ENCODE measurements at places on chromosomes 1 and 21.
A peak's percentile ranks its signal among the peaks of the same experiment; 100 is the strongest.

DNA sequence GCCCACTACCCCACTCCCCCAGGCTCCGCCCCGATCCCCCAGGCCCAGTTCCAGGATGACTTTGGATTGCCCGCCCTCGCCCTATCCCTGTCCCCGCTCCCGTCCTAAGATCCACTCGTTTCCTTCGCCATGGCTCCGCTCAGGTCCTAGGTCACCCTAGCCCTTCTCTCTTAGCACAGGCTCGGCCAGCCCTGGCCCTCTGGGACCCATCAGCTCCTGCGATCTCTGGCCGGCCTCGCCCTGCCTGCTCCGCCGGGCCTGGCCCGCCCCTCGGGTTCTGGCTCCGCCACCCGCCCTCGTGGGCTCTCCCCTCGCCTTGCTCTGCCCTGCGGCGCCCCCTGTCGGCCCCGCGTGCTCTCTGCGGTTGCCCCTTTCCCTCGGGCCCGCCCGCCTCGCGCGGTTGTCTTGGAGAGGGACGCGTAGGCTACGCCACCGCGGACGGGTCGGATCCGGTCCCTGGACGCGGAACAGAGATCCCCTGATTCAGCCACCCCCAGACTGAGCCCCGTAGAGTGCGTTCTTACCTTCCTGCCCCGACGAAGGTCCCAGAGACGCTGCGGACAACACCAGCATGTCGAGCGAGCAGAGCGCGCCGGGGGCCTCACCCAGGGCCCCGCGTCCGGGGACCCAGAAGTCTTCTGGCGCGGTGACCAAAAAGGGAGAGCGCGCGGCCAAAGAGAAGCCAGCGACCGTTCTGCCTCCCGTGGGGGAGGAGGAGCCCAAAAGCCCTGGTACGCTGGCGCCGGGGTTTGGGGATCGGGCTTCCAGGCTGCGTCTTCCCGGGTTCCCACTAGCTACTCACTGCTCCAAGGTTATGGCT is at the start of gene LRRC71:
LRRC71 (plus strand) TSS at position 400 of the 820 bp plus-strand sequence; CDS start at position 572, 172 bp downstream.
- DNase-seq: peak; percentile 64

- no peak for DNase-seq
Measured at GRCh38 chr21:44295163-44295573, 4.7 kb upstream of the PFKL start.

- no peak for DNase-seq
Measured at GRCh38 chr21:29166323-29166722, 35.9 kb downstream of the MAP3K7CL start.

DNA sequence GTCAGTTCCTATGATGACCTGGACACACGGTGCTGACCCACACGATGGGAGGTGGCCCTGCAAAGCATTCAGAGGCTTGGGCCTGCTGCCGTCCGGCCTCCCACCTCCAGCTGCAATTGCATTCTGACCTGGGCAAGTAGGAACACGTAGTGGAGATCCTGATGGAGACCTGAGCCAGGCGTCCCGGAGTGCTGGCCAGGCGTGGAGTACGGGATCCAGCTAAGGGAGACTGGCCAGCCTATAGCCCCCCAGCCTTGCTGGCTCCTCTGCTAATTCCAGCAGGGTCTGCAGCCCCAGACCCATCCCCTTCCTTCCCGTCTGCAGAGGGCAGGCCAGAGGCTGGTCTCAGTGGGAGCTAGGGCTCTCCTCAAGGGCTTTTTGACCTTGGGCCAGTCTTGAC is 11.2 kb downstream of the CD46 start:
- DNase-seq: no peak

- DNase-seq: no peak
Measured at GRCh38 chr1:31795801-31796621, 19.8 kb downstream of the SPOCD1 start.

GRCh38 chr1:40385437-40386358 is 12.2 kb downstream of the SMAP2 start:
- DNase-seq: no peak

DNA sequence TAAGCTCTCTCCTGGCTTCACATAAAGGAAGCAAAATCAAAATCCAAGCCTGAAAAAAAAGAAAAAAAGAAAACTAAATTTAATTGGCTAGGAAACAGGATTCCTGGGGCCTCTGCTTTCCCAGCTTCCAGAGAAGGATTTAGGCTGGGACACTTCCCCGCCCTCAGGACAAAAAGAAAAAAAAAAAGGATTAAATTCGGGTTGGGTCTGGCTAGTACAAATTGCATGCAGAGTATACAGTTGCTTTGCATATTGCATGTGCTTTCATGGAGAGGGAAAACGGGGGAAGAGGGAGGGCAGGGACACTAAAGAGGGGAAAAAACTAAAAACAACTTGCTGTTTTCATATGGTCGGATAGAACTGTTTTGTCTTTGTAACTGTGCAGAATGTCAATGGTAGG is 42.7 kb downstream of the OLIG1 start:
- no peak for DNase-seq

DNA sequence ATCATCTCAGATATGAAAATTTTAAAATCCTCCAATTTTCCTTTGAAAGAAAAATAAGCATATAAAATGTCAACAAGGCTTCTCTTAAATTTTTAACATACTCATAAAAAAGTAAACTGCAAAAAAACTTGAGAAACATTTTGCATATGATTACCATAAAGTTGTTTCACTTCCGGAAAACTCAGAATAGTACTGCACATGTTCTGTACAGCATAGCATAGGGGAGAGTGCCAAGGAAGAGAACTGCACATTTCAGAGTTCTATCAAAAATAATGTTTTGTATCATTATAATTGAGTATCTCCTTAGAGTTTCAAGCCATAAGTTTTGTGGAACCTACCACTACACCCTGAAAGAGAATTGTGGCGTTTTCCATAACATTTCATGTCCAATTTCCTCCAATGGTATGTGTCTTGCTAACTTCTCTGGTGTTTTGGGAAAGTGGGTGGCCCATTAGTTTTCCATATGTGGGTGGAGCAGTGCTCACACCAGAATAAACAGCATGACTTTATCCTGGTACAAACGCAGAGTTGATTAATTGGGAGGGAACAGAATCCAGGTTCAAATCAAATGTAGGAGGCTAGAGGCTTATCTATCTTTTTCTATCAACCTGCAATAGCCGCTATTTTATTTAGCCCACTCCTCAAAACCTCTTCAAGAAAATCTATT is 430.9 kb downstream of the LMO4 start:
- DNase-seq: no peak

DNA sequence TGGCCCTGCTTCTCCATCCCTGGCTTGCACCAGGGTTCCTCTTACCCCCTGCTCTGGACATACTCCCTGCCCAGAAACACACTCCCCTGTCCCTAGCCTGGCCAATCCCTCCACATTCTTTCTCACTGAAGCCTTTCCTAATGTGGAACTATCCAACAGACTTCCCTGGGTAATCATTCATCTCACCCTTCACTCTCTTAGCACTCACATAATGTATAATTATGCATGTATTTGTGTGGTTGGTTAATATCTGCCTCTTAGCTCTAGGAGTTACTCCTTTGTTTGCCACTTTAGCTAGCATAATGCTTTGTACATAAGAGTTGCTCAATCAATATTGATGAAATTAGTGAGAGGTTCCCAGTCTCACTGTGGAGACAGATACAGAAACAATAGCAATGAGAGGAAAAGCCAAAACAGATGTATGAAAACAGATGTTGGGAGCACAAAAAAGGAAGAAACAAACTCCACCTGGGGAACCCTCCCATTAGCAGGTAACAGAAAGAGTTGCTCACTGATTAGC is 76.9 kb upstream of the WARS2 start:
- DNase-seq: no peak

- no peak for DNase-seq
Measured at GRCh38 chr1:203162403-203162802, 13.2 kb downstream of the MYBPH start.

- DNase-seq: no peak
Measured at GRCh38 chr1:3494321-3495308, 40.1 kb downstream of the ARHGEF16 start.

DNA sequence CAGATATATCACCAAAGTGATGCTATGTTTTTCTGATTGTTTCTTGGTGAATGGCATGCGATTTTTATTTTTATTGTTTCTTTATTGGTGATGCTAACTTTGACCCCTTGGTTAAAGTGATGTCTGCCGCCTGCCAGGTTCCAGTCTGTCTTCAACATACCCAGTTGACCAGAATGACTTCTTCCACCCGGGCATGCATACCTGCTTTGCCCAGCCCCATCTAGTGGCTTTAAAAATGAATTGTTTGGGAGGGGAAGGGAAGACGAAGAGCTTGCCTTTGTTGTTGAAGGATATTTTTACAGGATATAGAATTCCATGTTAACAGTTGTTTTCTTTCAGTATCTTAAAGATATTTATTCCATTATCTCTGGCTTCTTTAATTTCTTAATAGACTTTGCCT is 65.1 kb downstream of the ATG4C start:
- no peak for DNase-seq

- no peak for DNase-seq
Measured at GRCh38 chr21:37528150-37528937, 161.8 kb downstream of the DYRK1A start.

GRCh38 chr1:172184506-172185191 is 235.8 kb upstream of the C1orf105 start:
- no peak for DNase-seq

GRCh38 chr1:15740924-15741850 is 1.1 kb upstream of the TMEM82 start:
- peak; percentile 22 for DNase-seq

- no peak for DNase-seq
Measured at GRCh38 chr1:162297208-162297607, 79.4 kb downstream of the SPATA46 start.

- DNase-seq: no peak
Measured at GRCh38 chr1:17056551-17056950, 2.7 kb upstream of the SDHB start.

- no peak for DNase-seq
Measured at GRCh38 chr21:37064841-37065240, 8.0 kb downstream of the PIGP start.

- no peak for DNase-seq
Measured at GRCh38 chr1:58062635-58063034, 483.9 kb downstream of the OMA1 start.

DNA sequence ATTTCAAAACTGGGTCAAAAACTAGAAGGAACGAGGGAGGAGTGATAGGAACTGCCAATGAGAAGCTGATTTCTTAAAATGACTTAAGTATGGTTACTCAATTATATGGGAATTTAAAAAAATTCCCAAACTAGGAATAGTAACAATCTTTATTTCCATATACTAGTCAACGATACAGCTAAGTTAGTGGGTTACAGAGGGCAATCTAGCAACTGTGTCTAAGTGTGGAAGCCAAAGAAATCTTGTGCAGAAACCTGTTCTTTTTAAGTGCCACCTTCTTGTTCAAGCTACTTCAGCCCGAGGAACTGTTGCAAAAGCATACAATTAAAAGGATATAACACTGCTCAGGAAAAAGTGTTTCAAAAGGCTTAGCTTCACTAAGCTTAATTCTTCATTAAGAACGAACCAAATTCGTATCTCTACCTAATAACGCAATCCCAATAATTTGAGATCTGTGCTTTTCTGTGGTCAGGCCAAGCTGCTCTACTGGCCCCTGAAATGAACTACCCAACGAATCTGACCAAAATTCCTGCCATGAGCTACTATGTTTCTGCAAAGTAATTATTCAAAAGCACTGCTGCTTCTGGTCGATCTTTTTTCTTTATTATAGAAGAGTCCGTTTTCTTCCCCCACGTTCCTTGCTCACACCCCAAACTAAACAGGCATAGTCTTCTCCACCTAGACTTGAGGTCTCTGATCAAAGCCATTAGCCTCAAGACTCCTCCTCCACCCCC is 1.8 kb downstream of the USP24 start:
- no peak for DNase-seq

DNA sequence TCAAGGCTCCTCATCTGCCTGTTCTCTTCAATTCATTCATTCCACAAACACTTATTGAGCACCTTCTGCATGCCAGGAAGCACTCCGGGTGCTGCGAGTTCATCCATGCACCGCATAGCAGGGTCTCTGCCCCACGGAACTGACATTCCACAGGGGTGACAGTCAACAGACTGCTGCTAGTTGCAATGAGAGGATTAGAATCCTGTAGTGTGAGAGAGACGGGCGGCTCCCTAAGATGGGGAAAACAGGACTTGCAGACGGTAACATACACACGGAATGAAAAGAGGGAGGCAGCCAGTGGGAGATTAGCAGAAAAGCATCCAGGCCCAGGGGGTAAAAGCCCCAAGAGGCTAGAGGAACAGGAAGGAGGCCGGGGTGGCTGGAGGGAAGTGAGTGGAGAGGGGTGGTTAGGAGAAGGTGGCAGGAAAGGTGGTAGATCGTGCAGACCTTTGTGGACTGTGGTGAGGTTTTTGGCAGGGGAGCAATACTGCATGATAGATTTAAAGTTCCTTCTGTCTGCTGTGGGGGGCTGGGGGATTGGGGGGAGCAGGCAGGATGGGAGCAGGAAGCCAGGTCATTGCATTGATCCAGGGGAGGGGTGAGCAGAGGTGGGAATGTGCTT is 6.6 kb downstream of the TNFRSF8 start:
- DNase-seq: no peak

- DNase-seq: peak; percentile 78
Measured at GRCh38 chr1:155261852-155262673, at the start of gene SCAMP3. TSS of gene SCAMP3 (minus strand) at chr1:155262360. CDS start at chr1:155262151, 209 bp downstream.

DNA sequence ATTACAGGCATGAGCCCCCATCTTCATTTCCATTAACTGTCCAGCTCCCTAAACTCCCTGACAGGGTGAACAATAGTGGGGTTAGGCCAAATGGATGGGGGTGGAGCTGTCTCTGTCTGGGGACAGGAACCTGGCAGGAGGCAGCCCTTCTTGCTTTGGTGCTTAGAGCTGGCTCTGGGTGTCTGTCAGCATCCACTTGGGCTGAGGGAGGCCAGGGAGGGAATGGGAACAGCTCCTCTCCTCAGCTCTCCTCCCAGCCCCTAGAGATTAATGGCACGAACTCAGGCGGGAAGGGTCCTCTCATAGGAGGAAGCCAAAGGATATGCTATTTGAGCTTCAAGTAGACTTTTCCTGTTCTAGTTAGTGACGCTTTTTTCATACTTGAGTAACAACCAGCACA is 11.1 kb upstream of the ETV3L start:
- no peak for DNase-seq

DNA sequence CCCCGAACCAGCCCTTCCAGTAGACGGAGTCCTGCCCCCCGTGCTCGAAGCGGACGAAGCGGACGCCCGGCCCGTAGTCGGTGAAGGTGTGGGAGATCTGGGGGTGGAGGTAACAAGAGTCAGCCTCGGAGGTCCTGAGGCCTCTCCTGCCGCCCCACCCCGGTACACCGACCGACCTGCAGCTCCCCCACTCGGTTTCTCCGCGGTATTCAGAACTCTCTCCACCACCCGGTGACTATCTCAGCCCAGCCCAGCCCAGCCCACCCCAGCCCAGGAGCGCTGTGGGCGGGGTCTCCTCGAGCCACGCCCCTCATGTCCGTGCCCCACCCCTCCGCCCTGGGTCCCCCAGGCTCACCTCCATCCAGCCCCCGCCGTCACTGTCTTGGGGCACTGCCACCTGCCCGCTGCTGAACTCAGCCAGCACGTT is 5.5 kb downstream of the FBXO2 start:
- DNase-seq: no peak

Measured in stimulated activated CD4-positive, alpha-beta T cell treated with anti-CD3 and anti-CD28 coated beads, Interleukin-1b, Interleukin-23, amount 100 ng/mL, for 24 hours (primary cell).